Kidney epithelial cell (primary cell): ENCODE measurements at places on chromosomes 1 and 21.

GRCh38 chr1:72000809-72001208 is 281.5 kb downstream of the NEGR1 start:
- no peak for DNase-seq

DNA sequence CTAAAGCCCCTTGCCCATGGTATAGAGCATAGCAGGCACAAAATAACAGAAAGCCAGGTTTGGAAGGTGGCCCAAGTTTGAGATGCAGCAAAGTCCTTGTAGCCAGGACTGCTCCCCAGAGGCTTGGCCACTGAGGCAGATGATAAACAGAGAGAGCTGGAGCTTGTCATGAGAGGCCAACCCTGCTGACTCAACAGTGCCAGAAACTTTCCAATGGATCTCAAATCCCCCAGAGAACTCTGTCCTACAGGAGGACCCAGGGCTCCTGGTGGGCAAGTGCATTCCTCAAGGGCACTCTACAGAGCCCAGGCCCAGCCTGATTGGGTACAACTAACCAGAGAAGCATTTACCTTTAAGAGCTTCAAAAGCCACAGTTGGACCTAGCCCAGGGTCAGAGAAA is 280.7 kb downstream of the KCNH1 start:
- DNase-seq = no peak

- peak; percentile 90 for DNase-seq
Measured at GRCh38 chr21:25887646-25888306, 153.0 kb downstream of the GABPA start.

DNA sequence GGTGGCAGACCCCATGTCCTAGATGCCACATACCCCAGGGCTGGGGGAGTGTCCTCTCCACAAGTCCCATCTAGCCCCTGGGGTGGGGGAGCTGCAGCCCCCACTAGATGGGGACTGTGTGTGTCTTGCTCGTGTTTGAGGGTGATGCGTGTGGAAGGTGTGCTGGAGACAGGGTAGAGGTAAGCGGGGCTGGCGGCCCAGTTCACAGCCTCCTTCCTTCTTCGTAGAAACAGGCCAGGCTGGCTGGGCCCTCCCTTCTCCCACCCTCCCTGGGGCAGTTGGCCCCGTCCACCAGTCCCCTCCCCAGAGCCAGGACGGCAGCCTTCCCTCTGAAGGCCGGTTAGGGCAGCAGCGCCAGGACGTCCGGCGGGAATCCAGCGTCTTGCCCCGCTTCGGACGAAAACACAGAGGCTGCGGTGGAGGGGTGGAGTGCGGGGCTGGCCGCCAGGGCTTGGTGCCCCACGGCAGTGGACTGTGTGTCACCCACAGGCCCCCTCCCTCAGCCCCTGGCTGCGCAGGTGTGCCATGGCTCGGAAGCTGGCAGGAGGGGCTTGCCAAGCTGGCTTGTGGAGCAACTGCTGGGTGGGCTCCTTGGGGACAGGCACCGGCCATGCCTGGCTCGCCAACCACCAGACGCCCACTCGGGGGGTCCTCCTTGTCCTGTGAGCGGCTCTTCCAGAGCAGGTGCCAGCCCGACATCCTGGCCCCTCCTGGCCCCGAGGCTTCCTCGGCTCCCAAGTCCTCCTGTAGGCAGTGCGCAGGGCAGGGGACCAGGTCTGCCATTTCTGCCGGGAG is 3.6 kb downstream of the PRDM16 start:
- no peak for DNase-seq

DNA sequence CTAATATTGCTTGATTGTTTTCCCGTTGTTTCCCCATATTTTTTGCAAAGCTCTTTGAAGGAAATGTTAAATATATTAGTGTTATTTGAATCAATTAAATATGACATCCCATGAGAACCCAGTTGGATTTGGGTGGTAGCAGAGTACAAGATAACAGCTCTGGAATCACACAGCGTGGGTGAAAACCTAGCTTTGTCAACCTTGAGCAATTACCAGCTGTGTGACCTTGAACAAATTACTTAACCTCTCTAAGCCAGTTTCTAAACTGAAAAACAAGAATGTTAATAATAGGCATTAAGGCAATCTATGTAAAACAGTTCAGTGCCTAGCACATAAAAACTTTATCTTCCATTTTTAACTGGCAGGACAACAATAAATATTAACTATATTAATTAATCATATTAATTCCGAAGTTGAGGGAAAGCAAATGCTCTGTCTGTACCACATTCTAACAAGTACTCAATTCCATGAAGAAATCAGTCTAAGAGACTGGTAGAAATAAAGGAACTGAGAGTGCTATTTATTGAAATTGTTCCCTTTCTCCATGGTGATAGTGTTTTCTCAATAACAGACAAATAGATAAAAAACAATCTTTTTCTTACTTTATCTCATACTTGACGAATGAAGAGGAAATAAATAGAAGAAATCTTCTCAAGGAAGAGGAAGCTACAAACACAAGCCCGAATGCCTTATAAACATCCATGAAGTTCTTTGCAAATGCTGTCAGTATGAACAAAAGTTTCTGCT is 27.0 kb downstream of the DNASE2B start:
- DNase-seq = no peak

DNA sequence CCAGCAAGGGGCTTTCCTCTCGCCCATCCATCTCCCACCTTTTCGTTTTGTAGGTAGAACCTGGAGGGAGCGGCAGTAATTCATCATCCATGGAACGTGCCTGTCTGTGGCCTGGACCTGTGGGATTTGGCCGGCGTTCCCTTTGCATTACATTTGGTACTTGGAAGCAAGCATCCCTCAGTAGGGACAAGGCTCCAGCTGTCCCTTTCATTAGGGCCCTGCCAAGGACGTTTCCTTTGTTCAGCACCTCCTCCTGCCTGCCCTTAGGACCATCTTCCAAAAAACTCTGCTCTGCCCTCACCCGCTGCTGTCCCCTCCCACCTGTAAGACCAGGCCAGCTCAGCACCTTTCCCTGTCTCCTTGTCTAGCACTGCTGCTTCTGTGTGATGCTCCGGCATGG is 62.1 kb downstream of the RYR2 start:
- DNase-seq = no peak

GRCh38 chr1:21292984-21293536 is 2.8 kb upstream of the ECE1 start:
- no peak for DNase-seq

GRCh38 chr1:171793636-171794035 is 12.2 kb downstream of the METTL13 start:
- DNase-seq = no peak

DNA sequence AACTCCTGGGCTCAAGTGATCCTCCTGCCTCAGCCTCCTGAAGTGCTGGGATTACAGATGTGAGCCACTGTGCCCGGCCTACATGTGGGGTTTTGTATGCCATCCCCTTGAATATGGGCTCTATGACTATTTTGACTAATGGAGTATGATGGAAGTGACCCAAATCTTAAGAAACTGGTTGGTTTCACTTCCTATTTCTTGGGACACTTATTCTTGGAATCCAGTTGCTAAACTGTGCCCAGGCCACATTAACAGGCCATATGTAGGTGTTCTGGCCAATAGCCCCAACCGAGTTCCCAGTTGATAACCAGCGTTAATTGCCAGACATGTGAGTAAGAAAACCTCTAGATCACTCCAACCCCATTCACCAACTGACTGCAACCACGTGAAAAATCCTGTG is 36.3 kb upstream of the CLIC4 start:
- DNase-seq = no peak
